ENCODE measurements at places on chromosomes 11 and 22.

DNA sequence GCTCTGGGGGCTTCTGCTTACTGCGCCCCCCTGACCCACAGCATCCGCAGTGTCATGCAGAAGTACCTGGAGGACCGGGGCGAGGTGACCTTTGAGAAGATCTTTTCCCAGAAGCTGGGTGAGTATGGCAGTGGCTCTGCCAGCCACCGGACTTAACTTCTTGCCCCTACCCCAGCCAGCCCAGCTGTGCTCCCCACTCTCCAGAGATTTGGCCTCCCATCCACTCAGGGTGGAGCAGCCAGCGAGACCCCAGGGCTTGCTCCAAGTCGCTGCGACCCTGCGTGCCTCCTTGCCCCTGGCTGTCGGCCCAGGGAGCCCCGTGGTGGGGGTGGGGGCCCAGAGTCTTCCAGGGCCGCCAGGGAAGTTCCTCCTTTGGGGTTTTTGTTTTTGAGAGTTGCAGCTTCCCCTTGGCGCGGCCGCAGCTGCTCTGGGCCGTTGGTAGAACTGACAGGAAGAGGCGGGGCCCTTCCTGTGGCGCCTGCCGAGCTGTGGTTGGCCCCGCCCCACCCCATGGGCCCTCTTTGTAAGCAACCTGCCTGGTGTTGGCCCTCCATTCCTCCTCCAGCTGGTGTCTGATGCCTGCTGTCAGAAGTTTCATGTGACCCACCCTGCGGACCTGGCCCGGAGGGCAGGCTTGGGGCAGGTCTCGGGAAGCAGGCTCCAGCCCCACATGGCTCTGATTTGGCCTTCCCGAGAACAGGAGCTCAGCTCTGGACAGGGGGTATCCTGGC lies 11.1 kb downstream of the GRK2 start:
- DNase-seq = peak; percentile 96

DNA sequence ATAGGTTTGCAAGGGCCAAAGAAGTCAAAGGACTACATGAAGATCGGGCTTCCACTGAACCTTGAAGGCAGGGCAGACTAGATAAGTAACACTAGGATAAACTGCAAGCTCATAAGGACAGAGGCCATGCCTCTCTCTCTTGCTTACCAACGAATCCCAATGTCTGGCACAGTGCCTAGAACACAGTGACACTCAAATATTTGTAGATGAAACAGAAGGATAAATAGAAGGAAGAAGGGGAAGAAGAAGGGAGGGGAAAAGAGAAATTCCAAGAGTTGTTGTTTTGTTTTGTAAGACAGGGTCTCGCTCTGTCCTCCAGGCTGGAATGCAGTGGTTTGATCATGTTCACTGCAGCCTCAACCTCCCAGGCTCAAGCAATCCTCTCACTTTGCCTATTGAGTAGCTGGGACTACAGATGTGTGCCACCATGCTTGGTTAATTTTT lies 26.9 kb downstream of the SIK3 start:
- no peak for DNase-seq

GRCh38 chr11:76763573-76764346 lies 19.4 kb upstream of the TSKU start:
- no peak for DNase-seq

GRCh38 chr11:18590571-18590970 lies 2.0 kb upstream of the UEVLD start:
- no peak for DNase-seq

DNA sequence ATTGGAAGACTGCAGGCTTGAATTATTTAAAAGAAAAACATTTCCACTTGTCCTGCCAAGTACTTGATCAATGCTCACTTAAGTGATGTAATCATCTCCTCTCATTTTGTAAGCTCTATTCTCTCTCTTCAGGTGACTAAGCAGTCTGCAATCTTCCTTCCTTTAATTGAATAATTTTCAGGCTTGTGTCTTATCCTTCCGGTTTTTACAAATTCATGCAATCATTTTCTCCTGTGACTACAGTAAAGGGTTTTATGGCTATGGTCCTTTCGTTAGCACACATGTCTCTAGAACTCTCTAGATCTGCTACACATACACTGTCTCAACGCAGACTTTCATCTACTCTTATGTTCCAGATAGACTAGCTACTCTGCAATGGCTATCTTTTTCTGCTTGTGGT lies 12.6 kb upstream of the UPB1 start:
- DNase-seq = no peak

DNA sequence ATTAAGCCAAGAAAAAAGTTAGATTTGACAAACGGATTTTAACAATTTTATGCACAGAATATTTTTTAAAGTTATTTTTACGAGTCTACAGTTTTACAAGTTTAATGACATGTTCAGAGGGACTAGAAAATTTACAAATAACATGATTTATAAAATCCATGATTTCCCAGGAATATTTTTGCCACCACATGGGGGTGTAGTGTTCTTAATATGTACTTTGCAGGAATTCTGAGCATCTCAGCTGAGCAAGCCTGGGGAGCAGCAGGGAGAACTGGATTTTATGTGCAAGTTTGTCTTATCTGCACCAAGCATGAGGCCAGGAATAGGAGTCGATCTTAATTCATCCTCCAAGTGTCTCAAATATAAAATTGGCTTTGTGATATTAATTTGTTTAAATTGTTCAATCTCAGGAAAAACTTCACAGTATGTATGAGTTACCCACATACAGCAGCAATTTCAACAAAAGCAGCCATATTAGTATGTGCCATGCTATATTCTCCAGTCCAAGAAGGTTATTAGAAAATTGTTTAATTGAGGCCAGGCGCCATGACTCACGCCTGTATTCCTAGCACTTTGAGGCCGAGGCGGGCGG lies 826.3 kb downstream of the DLG2 start:
- DNase-seq = no peak

DNA sequence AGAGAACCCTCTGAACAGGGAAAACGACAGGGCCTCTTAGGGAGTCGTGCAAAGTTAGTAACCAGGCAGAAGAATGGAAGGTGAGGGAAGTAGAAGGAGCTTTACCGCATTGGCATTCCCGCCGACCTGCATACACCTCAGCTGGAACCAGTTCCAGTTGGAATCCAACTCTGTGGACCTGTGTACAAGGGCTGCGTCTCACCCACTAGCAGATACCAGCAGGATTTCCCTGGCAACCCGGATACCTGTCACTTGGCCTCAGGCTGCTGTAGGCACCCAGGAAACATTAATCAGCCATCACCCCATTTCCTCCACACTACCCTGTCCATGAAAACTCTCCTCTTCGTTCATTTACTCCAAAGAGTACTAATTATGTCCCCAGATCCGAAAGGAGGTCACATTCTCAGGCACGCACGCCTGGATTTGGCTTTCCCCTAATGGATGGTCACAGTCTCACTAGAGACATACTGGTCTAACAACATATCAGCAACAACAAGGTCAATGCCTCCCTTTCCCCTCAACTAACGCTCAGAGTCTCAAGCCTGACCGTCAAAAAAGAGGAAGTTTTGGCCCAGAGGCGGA lies 842 bp downstream of the ARFGAP2 start:
- DNase-seq = peak; percentile 76

DNA sequence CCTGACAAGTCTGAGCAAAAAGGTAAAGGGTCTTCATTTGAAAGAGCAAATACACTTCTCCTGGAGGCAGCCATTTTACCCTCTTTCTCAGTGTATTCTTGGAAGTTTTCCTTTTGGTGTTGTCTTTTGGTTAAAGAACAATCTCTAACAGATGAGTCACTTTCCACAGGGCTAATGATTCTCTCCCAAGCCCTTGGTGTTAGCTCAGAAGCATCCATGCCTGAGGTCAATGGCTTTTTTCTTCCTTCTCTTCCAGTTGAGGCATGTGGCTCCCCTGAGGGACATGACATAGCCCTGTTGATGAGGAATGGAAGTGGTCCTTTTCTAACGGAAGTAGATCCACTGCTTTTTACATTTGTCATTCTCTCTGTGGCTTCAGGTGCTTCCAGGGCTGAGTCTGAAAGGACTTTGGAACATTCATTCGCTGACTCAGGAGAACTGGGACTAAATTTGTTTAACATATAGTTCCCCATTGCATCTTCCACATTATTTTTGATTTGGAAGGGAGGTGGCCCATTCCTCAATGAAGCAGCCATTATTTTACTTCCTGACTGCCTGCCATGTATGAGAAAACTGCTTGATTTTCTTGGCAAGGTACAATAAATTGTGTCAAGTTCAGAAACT lies 13.8 kb upstream of the POGLUT3 start:
- DNase-seq = no peak

DNA sequence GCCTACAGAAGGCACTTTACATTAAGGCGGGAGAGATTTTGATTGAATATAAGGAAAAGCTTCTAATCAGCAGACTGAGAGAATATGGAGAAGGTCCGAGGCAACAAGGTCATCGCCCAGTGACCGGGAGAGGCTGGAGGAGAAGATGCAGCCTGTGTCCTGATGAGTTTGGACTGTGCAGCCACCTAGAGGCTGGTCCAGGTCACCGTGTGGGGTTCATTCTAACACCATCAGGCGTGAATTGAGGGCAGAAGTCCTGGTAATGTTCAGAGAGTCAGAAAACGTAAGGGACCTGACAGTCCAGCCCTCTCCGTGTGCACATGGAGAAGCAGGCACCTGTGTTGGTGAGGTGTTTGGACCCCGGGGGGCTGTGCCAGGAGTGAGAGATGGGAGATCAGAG lies 102.7 kb downstream of the FEZ1 start:
- DNase-seq = peak; percentile 6

- peak; percentile 15 for DNase-seq
These were observed 1.5 kb downstream of the MAP6 start for GRCh38 chr11:75667255-75667830.

DNA sequence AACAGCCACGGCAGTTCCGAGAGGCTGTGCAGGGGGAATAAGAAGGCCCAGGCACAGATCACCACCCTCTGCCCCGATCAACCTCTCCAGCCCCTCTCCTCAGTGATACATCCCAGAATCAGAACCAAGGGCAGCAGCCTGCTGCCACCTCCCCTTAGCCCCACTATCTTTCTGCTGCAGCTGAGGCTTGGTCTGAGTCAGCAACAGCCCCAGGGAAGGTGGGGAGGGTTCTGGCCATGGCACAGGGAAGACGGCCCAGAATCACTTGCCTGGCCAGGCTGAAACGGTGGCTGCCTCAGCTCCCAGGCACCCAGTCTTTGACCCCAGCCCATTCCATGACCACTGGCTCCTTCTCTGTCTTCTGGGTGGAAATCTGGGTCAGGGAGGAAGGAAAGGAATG lies 2.3 kb downstream of the CHID1 start:
- DNase-seq = no peak

DNA sequence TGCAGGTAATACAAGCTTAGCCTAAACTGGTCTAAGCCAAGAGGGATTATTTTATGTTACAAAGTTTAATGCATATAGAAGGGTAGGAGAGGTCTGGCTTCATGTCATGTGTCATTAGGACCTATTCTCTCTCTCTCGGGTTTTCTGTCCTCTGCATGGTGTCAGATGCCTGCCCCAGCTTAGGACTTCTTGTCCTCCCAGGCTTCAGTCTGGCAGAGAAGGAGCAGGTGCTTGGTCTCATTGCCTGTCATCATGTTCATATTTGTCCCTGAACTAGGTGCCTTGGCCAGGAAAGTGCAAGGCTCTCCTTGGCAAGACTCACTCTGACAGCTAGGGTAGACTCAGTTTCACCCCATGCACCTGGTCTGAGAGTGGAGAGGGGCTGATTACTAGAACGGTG lies 126.3 kb downstream of the ADAMTS15 start:
- no peak for DNase-seq

GRCh38 chr11:8090756-8091155 lies 9.7 kb downstream of the TUB start:
- DNase-seq = peak; percentile 35

GRCh38 chr11:122872046-122872445 lies 10.5 kb upstream of the JHY start:
- no peak for DNase-seq

DNA sequence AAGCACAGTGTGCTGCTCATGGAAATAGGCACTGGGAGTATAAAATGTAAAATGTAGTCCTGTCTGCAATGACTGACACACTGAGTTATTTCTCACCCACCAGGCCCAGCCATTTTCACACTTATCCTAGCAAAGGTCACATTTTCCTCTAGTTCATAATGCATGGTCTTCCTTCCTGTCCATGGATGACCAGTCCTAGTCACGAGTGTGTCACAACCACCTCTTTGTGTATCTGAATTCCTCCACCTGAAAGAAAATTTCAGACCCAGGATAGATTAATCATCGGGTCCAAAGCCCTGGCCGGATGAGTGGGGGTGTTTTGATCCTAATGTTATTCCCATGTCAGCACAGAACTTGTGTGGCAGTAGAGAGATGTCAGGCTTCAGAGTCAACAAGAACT lies at the start of gene MRGPRX4:
TSS of gene MRGPRX4 (plus strand) at position 172 of the 400 bp plus-strand sequence. CDS start 420 bp downstream, outside the sequence.
- no peak for DNase-seq

- DNase-seq = no peak
These were observed 207.7 kb downstream of the KCNA4 start for GRCh38 chr11:29809121-29809520.

DNA sequence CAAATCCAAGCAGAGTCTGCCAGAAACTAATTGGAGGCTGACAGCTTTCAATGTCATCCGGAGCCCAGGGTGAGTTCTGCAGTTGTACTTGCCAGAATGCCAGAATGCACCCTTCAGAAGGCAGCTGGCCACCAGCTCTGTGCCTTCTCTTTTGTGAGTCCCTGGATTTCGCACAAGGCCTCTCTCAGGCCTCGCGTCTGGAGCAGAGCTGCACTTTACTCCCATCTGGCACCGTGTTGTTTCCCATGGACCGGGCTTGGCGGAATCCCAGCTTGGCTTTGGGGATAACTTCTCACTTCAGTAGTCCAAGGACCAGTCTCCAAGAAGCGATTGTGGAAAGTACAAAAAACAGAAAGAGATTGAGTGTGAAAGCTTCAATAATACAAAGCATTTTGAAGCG lies 451.3 kb upstream of the KIRREL3 start:
- no peak for DNase-seq

All from RPMI8226 (cell line).